Neural crest cell (in vitro differentiated cells): ENCODE measurements at places on chromosomes 11 and 22.

- no peak for DNase-seq
Measured at GRCh38 chr11:73095613-73096012, 46.5 kb downstream of the FCHSD2 start.

DNA sequence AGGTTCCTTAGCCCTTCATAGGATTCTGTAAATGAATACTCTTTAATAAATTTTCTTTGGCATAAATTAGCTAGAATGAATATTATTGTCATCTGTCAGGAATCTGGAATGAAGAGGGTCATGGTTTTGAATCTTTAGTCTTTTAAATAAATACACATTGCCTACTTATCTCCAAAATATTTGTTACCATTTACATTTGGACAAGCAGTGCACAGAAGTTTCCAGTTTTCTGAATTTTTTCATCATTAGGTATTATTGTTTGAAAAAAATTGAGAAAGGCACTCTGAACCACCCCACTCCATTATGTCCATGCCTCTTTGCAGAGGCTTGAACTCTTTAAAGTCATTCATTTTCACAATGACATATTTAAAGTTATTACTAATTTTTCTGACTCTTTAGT, 549.0 kb upstream of the LUZP2 start:
- no peak for DNase-seq

GRCh38 chr22:22754961-22755777, 110.8 kb downstream of the GGTLC2 start:
- DNase-seq, result no peak

- no peak for DNase-seq
Measured at GRCh38 chr22:22533417-22533816, 13.3 kb upstream of the ZNF280A start.

DNA sequence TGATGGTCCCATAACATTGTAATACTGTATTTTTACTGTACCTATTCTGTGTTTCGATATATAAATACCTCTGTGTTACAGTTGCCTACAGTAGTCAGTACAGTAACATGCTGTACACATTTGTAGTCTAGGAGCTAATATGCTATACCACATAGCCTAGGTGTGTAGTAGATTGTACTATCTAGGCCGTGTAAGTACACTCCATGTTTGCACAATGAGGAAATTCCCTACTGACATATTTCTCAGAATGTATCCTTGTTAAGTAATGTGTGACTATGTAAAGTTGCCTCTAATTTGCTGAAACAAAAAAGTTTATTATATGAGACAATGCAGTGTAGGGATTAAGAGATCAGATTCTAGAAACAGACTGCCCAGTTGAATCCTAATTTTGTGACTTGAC, 21.3 kb downstream of the CAPRIN1 start:
- no peak for DNase-seq

GRCh38 chr11:58934945-58935513, 4.3 kb upstream of the GLYATL1 start:
- no peak for DNase-seq

DNA sequence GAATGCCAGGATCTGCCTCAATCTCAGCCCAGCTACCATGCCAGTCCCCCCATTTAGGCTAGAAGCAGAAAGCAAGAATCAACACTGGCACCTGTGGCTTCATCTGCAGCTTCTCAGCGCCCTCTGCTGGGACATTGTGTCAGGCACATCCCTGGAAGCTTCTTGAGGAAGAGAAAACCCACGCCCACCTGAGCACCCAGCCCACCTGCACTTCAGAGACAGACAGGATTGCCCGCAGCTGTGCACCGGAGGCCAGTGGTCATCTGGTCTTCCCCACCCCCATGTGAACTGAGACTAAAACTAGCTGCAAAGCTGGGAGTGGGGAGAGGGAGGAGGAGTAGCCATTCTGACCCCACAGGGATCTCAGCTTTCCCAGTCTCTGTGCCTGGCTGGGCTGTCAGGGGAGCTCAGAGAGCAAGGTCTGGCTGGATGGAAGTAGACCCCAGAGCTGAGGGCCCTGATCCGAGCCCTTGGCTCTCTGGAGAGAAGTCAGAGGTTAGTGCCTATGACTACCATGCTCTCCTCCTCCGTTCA, 66.8 kb downstream of the FEZ1 start:
- DNase-seq, result peak; percentile 73

DNA sequence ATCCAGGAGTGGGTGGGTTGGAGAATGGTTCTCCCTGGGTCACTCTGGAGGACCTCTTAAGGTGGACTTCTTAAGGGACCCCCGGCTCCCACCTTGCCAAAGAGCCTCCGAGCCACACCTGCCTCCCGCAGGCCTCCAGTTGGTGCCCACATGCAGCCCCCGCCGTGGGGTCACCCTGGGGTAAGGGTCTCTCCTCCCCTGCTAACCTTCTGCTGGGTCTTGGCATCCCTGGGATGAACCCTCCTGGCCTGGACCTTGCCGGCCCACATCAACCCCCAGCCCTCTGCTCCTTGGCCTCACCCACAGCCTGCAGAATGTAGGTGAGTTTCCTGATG, 12.5 kb upstream of the MUC6 start:
- no peak for DNase-seq

DNA sequence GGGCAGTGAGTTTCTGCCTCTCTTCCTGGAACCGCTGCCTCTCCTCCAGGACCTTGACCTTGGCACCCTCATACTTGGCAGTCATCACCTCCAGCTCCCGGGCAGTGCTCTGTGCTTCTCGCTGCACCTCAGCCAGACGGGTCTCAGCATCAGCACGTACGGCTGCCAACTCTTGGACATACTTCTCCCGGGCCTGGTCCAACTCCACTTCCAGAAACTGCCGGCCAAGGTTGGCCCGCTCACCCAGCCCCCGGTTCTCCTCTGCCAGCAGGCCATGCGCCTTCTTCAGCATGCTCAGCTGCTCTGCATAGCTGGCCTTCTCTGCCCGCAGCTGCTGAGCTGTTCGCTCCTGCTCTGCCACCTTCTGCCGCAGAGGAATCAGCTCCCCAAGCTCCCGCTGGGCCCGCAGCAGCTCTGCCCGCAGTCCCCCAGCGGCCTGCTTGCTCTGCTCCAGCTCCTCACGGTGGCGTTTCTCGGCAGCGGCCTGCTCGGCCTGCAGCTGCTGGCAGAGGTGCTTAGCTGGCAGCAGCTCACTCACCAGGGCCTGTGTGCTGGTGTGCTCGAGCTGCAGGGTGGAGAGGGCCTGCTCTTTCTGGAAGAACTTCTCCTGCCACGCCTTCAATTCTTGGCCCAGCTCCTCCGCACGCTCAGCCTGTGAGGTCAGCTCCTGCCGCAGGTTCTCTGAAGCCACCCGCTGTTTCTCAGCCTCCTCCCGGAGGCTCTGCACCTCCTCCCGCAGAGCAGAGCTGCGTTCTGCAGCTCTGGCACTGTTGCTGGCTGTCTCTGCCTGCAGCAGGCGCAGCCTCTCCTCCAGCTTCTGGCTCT, 14.4 kb downstream of the IL18BP start:
- DNase-seq, result no peak

DNA sequence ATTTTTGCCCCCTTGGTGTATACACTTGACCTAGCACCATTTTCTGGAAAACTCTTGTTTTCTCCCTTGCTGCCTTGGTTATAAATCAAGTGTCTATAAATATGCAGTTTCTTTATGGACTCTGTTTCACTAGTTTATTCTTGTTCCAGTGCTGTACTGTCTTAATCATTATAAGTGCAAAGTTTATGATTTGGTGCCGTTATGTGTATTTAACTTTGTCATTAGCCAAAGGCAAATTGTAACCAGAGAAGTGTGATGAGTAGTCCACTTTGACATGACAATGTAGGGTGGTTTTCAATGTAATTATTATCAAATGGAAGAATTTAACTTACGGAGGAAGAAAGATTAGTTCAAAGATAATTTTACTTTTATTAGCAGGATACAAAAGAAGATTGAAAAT, 40.3 kb downstream of the SPECC1L start:
- DNase-seq, result no peak

GRCh38 chr11:61028135-61028729, 56.8 kb downstream of the CD6 start:
- no peak for DNase-seq

DNA sequence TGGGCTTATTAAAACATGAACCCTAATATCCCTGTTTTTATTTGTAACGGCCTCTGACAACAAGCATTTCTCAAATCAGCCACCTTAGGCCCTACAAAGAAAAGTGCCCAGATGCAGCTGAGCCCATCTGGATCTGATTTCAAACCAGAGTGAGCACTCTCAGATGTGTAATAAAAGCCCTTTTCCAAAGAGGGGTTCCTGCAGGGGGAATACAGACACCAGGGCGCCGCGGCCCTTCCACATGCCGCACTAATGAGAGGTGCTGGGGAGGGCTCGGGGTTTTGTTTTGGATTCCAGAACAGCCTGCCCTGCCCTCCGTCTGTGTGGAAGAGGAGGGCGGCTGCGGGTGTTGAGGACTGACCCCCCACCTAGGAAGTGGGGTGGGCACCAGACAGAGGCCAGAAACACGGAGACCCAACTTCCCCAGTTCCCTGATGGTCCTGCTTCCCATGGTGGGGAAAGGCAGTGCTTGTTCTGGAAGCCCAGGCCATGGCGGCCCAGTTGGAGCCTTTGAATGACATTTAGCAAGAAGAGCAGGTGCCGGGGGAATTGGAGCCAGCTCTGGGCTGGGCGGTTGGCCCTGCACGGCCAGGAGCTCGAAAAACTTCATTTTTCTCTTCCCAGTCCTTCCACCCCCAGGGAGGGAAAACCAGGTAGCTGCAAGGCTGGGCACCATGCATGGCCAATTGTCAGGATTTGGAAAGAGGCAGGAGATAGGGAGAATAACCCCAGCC, 63.7 kb downstream of the MACROD1 start:
- no peak for DNase-seq

DNA sequence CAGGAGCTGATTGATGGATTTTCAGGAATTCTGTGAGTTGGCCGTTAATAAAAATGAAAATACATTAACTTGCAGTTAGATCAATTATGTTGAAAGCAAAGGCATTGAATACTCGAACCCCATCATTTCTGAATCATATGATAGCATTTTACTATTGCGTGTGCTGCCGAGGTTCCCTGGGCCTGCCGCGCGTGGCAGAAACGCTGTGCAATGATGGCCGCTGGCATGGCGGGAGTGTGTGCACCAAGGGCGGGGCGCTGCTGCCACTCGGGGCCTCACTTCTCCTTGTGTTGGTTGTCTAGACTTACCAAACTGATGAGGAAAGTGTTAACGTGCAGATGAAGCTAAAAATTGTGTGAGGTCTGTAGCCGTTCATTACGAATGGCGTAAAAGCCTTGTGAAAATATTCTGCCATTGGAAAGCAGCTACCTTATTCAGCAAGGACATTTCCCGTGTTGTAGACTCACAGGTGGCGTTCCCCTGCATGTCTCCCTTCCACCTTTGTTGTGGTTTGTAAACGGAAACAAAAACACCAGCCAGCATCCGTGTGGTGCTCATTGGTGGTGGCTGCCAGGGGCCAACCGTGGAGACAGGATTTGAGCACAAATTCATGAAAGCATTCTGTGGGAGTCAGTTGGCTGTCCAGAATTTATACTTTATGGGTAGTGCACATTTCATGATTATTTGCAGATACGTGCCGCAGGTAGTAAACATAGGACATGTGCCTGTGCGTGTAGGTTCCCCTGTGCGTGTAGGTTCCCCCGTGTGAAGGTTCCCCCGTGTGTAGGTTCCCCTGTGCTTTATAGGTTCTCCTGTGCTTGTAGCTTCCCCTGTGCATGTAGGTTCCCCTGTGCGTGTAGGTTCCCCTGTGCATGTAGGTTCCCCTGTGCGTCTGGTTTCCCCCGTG, 5.9 kb upstream of the GRAMD4 start:
- DNase-seq, result no peak

GRCh38 chr11:78605296-78605695, 30.6 kb upstream of the NARS2 start:
- no peak for DNase-seq

DNA sequence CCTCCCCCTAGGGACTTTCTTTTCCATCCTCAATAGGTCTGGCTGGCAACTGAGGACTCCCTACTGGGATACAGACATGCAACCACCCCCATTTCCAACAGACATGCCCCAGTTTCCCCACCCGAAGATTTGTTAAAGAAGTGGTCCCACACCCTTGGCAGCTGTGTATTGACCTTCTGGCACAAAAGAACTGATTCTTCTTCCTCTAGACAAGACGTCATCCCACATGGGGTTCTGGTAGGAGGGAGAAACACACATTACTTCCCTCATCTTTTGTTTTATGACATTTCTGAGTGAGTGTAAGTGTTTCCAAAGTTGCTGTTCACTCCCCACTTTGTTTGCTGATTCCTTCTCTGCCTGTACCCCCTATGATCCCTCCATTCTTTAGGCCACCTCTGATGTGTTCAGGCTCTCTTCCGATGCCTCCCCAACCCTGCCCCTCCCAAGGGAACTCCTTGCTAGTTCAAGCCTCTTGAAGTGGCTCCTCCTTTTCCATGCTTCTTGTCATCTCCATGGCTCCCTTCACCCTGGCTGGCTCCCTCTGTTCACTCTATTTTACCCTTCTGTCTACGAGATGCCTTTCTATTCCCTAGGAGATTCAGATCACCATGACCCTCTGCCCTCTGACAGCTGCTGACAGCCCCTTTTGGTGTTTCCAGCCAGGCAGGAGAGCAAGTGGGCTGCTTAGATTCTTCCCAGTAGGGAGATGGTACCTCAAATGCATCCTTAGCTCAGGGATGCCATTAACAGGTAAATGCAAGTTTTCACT, 4.3 kb downstream of the KIRREL3 start:
- DNase-seq, result no peak

- DNase-seq, result no peak
Measured at GRCh38 chr11:90737444-90738050, 514.7 kb upstream of the CHORDC1 start.

DNA sequence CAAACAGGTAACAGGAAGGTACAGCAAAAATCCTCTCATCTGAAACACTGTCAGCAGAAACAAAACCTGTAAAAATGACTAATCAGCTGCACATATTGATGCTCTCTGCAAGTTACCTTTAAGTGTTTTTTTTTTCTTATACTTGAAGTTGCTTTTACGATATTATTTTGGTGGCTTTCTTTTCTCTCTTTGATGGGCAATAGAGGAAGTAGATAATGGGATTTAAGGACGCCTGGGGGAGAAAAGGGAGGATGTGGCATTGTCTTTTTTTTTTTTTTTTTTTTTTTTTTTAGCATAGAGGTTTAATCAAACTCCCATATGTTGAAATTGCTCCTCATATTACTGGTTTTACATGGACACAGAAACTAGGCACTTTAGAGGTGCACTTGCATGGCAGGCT, 11.4 kb upstream of the ADSL start:
- DNase-seq, result no peak

DNA sequence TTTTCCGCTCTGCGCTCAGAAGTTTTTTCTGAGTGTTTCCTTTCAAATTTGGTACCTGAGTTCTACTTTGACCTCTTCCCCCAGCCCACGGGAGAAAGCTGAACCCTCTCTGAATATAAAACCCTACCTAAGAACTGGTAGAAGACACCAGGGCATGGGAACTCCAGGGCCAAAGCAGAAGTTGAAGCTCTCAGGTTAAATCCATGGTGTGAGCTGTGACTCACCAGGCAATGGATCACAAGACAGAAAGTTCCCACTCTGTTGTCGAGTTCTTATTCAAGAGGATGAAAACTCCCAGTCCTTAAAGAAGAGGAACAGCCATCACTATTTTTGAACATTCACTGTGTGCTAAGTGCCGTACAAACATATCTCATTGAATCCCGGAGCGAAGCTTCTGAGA, 8.9 kb downstream of the TMEM218 start:
- no peak for DNase-seq
